ENCODE measurements at places on chromosomes 2 and 18.

DNA sequence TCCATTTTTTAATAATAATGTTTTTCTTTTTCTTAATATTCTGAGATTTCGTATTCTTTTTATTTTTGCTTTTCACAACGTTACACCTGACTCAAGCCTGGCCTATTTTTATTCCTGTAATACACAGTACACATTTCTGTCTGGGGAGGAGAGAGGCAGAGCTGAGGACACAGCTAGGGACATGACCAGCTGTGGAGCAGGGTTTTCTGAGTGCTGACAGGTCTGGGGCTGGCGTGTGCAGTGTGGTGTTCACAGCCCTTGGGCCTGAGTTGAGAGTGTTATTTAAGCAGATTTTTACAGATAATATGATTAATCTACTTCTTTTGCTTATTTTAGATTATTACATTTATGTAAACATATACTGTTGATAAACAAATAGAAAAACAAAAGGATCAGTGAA, 55.9 kb downstream of the ZAP70 start:
- DNase-seq = no peak

DNA sequence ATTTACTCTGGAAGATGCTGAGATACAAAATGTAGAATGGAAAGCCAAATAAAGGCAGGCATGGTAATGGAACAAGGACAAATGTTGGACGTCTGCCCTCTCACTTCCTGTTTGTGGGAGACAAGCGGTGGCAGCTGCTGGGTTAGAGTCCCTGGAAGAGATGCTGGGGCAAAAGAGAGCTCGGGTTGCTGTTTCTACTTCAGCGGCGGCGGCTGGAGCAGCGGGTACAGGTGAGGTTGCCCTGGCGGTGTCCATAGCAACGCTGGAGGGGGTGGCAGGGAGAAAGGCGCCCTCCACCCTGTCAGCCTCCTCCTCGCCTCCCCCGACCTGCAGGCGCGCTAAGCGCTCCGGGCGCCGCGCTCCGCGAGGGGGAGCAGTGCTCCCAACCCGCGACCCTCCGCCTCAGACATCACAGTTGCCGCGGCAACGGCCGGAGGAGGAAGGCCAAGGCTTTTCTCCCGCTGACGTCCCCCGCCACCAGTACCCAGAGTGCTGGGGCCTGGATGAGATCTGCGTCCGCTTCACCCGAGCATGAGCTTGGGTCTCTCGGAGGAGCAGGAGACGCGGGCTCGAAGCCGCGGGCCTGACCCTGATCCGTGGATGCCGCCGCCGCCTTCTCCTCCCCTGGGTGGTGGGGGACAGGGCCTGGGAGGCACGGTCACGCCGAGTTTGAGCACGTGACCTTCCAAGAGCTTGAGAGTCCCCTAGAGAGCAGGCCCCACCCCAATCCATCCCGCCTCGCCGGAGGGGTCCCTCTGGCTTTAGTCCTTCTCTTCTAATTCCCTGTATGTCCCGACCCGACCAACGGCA, 65.6 kb downstream of the NOL4 start:
- no peak for DNase-seq

DNA sequence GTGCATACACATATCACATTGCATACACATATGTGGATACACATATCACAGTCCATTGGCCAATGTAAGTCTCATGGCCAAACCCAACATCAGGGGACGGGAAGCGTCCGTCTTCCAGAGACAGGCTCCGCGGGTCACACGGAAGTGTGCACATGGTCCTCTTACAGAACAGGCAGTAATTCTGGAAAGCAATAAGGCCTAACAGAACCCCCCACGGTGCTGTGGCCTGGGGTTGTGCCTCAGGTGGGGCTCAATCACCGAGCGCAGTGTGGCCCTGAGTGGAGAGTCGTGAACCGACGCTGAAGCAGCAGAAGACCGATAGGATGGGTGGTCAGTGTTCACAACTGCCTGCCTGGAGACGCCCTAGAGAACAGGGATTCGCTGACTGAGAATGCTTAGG, 857.3 kb downstream of the GALR1 start:
- DNase-seq = no peak

GRCh38 chr18:55380589-55380988, 207.4 kb downstream of the TCF4 start:
- DNase-seq = no peak

- DNase-seq = no peak
Measured at GRCh38 chr2:110860630-110861029, 128.3 kb downstream of the ACOXL start.

DNA sequence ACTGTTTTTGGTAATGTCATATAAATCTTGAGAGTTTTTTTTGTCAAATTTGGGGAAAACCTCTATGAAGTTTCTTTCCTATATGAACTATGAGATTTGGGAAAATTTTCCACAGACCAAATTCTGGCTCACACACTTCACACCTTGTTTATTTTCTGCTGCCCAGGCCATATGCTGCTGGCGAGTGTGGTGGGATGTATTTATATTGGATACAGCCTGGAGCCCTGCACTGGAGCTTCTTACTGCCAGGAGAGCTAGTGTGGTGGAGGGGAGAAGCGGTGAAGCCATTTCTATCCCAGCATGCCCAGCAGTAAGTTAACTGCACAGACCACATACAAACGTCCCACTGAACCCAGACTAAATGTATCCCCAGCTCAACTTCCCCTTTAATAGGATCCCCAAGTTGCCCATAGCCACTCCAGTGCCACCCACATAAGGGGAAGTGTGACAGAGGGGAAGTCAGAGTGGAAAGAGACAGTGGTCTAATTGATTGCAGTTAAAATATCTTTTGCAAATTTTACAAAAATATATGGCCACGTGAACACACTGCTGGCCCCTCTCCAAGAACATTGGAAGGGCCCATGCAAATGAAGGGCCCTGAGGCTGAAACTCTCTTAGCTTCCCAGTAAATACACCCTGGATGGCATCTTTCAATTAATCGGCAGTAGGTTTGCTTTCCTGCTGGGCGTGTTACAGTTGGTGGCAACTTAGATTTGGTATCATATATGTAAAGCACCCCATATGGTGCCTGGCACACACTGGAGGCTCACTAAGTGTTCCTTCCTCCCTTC, 146.6 kb upstream of the ITGA6 start:
- no peak for DNase-seq

DNA sequence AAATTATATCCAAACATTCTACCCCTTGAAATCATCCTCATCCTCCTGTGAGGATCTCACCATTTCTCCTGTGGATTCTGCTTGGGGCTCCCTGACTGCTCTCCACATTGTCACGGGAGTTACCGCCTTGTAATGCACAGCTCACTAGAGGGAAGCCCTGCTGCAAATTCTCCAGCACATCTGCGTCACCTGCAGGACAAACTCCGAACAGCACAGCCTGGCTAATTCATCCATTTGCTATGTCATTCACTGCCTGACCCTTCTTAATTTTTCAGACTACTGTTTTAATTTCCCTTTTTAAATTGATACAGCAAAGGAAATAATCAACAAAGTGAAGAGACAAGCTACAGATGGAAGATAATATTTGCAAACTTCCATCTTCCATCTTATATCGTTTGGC, 627.4 kb downstream of the FBXO15 start:
- no peak for DNase-seq

- no peak for DNase-seq
Measured at GRCh38 chr2:44840503-44840850, 101.0 kb upstream of the SIX3 start.

GRCh38 chr2:176704282-176704858, 435.1 kb downstream of the MTX2 start:
- DNase-seq = no peak

GRCh38 chr2:74571058-74571457, 16.5 kb downstream of the DOK1 start:
- DNase-seq = no peak

DNA sequence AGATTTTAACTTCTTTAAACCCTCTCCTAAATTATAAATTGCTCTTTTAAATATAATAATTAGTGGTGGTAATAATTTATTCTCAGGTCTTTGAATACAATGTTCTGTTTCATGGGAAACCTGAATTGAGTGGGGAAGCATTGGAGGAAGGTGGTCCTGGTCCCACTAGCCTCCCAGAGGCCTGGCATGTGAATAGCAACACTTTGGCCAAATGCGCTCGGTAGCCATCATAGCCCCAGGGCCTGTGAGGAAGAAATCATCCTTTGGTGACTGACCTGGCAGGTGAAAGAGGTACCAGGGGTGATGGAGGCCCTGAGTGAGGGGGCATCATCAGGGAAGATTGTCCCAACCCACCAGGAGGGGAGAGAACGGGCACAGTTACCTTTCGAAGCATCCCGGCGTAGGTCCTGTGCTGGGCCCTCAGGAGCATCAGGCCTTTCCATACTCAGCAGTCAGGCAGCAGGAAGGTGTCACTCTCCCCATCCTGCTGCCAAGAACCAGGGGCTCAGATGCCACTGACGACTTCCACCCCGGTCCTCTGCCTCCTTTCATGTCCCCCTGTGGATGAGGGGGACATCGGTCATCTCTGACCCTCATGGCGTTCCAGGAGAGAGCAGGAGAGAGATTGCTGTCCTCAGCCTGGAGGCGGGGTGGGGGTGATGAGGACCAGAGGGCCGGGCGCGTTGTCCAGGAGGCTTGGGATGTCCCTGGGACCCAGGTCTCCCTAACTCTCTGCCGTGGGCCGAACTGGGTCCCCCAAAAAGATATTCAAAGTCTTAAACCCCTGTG, 78.6 kb upstream of the HPCAL1 start:
- DNase-seq = no peak

- DNase-seq = no peak
Measured at GRCh38 chr2:32418778-32419177, 62.0 kb downstream of the BIRC6 start.

DNA sequence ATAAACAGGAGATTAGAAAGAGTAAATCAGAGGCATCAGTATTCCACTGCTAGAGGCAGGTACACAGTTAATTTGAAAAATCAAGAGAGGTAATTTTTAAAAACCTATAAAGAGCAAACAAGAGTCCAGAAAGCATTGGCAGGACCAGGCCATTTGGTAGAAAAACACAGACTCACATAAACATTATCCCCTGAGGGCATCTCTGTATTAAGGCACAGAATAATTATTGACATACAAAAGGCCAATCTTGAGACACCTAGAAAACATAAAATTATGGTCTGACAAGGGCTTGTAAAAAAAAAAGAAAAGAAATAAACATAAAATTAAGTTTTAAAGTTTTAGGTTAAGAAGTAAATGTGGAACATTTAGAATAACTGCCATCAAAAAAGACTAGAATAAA, 120.6 kb downstream of the OSBPL1A start:
- no peak for DNase-seq

GRCh38 chr18:69400976-69401225, 213 bp downstream of the DOK6 start:
- no peak for DNase-seq

DNA sequence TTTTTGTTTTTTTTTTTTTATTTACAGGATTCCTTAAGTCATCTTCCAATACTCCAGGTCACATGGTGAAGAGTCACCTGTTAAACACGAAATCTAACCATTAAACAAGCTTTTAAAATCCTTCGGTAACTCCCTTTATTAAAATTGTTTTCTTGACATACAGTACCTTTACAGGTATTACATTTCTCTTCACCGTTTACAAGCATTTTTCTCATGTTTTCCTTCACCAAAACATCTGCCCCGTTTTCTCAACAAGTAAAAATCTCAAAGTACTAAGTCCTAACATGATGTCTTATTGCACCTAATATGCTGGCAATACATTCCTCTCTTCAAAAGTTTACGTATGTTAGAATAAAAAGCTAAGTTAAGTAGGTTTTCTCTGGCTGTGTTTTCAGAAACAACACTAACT, 1.1 kb downstream of the PUM2 start:
- no peak for DNase-seq

DNA sequence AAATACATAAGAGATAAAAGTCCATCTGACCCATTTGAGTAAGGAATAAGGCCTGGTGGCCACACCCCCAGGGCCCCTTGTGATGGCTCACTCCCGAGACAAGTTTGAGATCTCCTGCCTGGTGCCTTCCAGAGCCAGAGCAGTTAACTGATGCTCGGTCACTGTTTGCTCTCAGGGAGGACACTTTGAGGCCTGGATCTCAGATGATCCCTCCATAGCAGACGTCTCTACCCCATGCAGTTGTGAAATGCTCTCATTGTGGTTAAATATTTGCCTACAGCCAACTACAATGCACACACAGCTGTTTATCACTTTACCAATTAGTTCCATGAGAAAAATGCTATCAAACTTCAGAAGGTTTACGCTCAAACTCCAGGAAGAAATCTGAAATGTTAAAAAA, 12.3 kb downstream of the GYPC start:
- DNase-seq = no peak

- no peak for DNase-seq
Measured at GRCh38 chr2:235921508-235922191, 246.5 kb downstream of the GBX2 start.

DNA sequence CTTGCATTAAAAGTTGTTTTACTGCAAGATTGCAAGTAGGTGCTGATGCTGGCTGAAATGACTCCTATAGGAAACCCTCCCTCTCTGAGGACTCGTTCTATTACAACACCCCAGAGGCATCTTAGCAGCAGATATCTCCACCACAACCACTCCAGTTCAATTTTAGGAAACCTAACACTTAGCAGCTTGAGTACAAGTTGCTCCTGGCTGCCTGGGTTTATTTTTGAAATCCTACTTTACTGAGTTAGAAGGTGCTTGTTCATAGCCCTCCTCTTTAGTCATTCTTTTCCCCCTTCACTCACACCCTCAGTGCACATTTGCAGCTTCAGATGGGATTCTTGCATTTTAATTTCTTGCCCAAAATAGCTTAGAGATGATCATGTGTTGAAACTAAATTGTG, 111.5 kb downstream of the MTCL1 start:
- no peak for DNase-seq

- DNase-seq = no peak
Measured at GRCh38 chr18:13103366-13103765, 112.2 kb downstream of the CEP192 start.
